ENCODE measurements at places on chromosomes 5 and 9.

- peak; percentile 50 for DNase-seq
Observed at GRCh38 chr9:37036776-37037502, 2.9 kb upstream of the PAX5 start.

DNA sequence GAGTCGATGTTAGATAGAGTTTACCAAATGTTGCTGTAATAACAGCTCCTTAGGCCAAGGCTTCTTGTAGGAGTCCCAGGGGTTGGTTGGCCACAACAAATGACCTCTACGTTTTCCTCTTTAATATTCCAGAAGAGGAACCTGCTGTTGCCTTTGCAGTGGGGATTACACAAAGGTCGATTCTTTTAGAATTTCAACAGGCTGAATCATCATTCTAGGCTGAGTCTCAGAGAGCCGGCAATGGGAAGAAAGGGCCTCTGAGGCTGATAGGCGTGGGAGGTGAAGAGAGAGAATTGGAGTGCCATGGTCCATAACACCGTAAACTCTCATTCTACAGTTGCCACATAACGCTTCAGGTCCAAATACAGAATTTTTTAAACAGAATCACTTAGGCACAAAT lies 405.9 kb upstream of the DAP start:
- no peak for DNase-seq

DNA sequence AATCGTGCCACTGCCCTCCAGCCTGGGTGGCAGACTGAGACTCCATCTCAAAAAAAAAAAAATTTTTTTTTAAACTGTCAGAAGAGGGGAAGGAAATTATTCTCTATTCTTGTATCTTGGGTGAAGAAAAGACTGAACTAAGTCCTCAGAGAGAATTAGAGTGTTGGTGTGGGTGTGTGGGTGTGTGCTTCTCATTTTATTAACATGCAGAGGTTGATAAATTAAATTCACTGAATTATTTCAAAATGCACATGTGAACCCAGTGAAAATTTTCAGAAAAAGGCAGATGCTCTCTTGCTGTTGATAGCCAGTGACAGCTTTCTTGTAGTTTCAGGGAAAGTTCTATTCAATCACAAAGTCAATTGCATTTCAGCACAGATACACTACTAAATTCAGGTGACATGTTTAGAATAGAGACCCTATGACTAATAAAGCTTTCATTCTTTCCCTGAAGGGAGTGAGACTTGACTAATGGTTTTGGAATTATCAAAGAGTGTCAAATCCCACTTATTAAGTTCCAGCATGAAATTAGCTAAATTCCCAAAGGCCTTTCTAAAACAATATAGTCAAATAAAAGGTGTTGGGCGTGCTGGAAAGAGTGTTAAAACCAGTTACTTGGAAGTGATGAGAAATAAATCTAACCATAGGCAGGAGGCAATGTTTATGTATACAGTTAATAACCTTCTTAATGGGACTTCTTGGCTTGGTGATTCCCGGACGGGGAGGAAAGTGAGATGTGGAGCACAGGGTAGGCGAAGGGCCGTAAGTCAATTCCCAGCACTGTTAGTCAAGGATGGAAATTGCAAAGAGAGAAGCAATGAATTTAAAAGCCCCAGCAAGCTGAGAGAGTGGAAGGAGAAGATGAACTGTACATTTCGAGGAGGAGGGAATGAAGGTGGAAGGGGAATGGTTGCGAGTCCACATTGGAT lies 103.2 kb upstream of the SPATA31D4 start:
- DNase-seq = no peak

- DNase-seq = no peak
Observed at GRCh38 chr9:89179540-89179894, 899 bp upstream of the SHC3 start.

GRCh38 chr9:20570756-20571155 lies 51.5 kb downstream of the MLLT3 start:
- DNase-seq = no peak

DNA sequence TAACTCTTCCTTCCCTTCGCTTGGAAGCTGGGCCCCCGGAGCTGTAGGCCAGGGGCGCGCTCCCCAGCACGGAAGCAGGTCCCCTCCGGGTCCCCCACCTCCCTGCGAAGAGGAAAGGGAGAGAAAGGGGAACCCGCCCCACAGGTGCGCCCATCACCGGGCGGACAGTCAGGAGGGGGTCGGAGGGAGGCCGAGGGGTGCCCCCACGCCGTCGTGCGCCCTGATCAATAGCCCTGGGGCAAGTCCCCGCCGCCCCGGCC lies 793 bp downstream of the AGPAT2 start:
- DNase-seq = no peak
